ENCODE measurements at places on chromosomes 12 and 14. TPM values are rescaled to one million over a fixed set of nuclear protein-coding genes. Genes with fewer than 3 reads are reported as not detected.

- DNase-seq: no peak
Observed at GRCh38 chr14:91154851-91155625, 41.2 kb downstream of the DGLUCY start.

DNA sequence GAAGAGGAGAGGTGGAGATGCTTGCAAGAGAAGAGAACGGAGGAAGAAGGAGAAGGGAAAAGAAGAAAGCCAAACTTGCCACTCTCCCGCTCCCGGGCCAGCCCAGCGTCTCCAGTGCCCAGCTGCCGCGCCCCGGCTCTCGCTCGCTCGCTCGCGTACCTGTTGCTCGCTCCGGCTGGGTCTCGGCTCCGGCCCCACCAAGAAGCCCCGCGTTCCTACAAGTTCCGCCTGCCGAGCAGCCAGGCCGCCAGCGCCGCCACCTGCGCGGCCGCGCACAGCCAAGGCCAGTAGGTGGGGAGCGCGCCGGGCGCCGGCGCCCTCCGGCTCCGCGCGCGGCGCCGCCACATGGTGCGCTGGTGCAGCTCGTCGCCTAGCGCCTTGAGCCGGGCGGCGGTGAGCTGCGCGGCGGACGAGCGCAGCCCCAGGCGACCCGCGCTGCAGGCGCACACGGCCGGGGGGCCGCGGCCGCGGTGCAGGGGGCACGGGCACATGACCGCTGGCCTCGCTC lies 370 bp downstream of the HRK start:
- peak; percentile 30 for DNase-seq

- DNase-seq: no peak
Observed at GRCh38 chr14:48738186-48738925, 847.8 kb downstream of the RPS29 start.

- no peak for DNase-seq
Observed at GRCh38 chr12:106204312-106204711, 43.5 kb downstream of the CKAP4 start.

GRCh38 chr12:115761784-115762183 lies 515.7 kb downstream of the MED13L start:
- no peak for DNase-seq

- DNase-seq: no peak
Observed at GRCh38 chr12:132356691-132357622, 27.6 kb upstream of the GALNT9 start.

DNA sequence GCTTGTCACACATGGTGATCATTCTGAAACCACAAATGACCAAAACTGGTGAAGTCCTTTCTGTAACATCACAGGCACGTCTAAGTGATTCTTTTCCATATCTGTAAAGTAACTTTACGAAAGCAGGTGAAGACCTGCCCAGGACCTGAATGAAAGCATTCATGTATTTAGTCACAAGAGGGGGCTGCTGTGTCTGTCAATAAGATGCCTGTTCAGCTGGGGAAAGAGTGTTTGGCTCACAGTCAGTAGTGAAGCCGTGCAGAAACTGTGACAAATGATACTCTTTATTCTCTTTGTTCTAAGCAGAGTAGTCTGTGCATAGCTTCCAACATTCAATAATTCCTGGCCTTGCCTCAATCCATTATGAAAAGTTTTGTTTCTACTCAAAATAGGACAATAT lies 373.5 kb upstream of the OR4E1 start:
- DNase-seq: no peak

Gene CIT
- 2.3 TPM for total RNA-seq

Gene SERPINA3
- total RNA-seq: not detected

Gene FAM222A
- total RNA-seq: 1.6 TPM

Gene FIGNL2
- 3.2 TPM for total RNA-seq

Gene TEX52
- not detected for total RNA-seq
